ENCODE measurements at places on chromosomes 7 and 10.

DNA sequence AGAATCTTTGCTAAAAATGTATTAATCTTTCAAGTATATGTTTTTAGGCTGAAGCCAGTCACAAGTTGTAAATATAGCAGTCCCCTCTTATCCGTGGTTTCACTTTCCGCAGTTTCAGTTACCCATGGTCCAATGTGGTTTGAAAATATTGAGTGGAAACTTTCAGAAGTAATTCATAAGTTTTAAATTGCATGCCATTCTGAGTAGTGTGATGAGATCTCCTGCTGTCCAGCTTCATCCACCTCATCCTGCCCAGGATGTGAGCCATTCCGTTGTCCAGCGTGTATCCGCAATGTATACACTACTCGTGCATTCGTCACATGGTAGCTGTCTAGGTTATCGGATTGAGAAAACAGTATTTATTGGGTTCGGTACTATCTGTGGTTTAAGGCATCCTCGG, 12.2 kb downstream of the PDCD4 start:
- no peak for DNase-seq

DNA sequence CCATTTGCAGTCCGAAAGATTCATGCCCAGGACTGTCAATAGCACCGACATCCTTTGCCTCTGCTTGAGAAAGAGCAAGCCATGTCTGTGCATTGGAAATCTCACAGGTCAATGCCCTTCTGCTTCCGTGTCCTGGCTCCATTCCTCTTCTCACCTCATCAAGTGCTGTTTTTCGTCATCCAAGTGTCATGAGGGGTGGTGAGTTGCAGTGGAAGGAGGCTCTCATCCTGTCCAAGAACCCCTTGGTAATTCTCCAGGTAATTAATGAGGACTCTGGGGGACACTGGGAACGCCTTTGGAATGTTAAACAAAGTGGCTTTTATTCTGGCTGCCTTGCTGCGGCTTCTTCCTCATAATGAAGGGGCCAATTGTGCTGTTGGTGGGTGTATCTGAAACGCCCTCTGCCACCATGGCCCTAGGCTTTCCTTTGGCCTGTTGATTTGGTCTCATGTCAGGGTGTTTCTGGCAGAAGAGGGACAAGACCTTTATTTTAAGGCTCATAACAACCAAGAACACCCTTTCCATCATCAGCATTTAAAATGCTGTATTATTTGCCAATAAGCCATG, 57.7 kb downstream of the PPP1R3C start:
- no peak for DNase-seq

DNA sequence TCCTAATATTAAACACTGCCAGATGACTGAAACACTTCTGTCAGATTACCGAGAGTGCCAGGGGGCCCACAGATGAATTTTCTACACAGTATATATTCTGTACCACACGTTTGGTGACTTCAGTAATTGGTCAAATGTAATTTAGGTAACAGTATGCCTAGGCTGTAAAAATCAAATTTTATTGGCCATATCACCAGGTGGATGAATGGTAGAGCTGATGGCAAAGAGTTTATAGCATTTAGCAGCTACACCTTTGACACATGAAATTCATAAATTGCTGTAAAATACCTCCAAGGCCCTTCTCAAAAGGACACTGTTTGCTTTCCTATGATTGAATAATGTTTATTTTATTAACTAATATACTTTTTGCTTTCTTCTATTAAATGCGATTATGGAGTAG, 101.3 kb downstream of the ARID5B start:
- DNase-seq = no peak

DNA sequence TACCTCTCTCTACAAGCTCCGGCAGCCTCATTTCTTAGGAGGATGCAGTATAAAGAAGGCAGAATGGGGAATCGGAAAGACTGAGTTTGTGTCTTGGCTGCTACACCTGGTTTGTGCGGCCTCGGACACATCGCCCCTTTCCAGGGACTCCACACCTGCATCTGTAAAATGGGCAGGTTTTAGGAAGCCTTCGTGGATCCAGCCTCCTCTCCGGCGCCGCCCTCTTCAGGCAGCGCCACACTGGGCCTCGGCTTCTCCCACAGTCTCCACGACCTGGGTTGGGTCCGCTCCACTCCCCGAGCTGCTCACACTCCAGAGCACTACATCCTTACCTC, 341 bp downstream of the GOT1 start:
- no peak for DNase-seq

- no peak for DNase-seq
Measured at GRCh38 chr7:130752424-130752823, 18.4 kb upstream of the KLF14 start.

GRCh38 chr10:9825491-9826018, 1192.1 kb upstream of the CELF2 start:
- peak; percentile 77 for DNase-seq

GRCh38 chr10:12406764-12407400, 57.5 kb downstream of the CAMK1D start:
- no peak for DNase-seq

GRCh38 chr7:127346575-127347256, 45.8 kb downstream of the ZNF800 start:
- no peak for DNase-seq

DNA sequence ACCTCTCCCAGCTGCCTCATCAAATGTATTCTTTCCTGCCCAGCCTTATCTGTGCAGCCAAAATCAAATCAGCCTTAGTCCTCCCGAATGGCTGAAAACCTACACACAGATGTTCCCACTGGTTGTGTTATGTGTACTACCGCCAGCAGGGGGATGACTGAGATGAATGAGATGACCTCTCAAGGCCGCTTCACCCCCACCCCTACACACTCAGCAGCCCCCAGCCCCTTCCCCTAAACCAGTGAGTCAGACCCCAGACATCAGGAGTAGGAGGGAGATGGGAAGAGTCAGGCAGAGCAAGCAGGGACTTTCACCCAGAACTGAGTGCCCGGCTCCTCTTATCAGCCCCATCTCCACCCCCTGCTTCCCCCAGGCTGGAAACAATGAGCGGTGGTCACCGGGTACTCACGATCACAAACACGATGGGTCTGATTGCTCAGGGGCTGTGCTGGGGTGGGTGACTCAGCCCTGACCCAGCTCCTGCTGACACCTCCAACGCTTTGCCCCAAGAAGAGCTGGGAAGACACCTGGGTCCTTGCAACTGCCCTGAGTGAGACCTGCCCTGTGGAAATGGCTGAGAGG, 6.5 kb upstream of the C10orf105 start:
- no peak for DNase-seq

- DNase-seq = no peak
Measured at GRCh38 chr10:117363028-117363427, 12.2 kb downstream of the PDZD8 start.

GRCh38 chr10:132208462-132209050, 21.8 kb downstream of the DPYSL4 start:
- no peak for DNase-seq

DNA sequence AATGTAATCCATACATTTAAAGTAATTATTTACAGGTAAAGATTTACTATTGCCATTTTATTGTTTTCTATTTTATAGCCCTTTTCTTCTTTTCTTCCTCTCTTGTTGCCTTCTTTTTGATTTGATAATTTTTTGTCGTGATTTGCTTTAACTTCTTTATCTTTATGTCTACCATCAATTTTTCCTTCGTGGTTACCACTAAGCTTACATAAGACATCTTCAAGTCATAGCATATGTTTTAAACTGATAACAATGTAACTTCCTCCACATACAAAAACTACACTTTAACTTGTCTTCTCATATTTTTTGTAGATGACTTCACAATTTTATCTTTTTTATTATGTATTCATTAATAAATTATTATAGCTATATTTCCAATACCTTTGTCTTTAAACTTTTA, 316.6 kb downstream of the PLXDC2 start:
- no peak for DNase-seq

DNA sequence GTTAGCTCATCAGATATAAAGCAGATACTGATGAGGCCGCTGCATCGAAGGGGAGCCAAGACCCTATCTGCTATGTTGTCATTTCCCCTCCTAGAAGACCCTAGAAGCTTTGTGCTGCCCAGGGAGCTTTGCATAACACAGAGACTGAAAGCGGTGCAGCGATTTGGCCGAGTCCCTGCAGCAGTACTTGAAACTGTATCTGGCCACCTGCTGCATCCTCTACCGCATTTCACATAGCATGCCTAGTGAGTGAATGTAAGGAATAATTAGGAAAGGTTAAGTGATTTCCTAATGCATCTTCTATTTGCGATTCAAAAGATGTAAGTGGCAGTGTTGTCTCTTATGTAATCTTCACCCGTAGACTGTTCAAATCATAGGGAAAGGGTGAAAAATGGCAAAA, 106.7 kb downstream of the LRMDA start:
- no peak for DNase-seq

GRCh38 chr10:35903021-35903420, 260.9 kb upstream of the FZD8 start:
- no peak for DNase-seq

DNA sequence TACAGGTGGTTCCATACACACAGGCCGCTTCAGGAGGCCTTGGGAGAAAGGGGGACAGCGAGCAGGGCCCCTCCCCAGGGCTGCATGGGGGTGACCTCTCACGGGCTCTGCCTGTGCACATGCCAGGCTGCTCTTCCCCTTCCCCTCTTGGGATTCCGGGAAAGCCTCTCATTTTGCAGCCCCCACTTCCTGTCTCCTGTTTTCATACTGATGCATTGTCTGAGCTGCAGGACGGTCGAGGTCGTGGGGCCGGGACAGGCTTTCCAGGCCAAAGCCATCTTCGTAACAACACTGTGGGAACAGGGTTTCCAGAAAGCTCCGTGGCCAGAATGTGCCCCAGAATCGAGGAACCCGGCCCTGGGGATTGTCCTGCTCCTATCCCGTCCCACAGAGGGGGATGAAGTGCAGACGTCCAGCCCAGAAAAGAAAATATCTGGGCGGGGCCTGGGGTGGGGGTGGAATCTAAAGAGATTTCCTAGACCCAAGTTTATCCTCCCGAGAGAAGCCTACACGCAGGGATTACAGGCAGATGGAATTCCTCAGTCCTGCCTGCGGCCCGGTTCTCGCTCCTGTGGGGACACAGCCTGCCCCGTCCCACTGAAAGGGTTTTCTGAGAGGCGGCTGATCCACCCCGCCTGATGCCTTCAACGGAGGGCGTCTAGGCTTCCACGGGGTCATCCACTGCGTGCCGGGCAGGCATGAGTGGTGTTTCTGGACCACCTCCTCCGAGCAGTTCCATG, 29.5 kb upstream of the DNAAF5 start:
- DNase-seq = no peak

Data from LoVo (cell line).